ENCODE measurements at places on chromosomes 7 and 10. TPM values are rescaled to one million over a fixed set of nuclear protein-coding genes. Genes with fewer than 3 reads are reported as not detected.

Gene ELN
- total RNA-seq: 82.6 TPM

Gene TEX36
- total RNA-seq: not detected

Gene PGAM2
- 3.3 TPM for total RNA-seq

Gene AQP1
- 335 TPM for total RNA-seq

Gene CFAP43
- total RNA-seq: 0.52 TPM

Gene DNAH11
- total RNA-seq: 0.92 TPM

Gene HYCC1
- 170 TPM for total RNA-seq

Gene ST8SIA6
- total RNA-seq: not detected

Gene SEMA3C
- total RNA-seq: 311 TPM

Gene ZC3HAV1L
- total RNA-seq: 23.7 TPM

Gene ZNF438
- 3.1 TPM for total RNA-seq

Gene ASB10
- not detected for total RNA-seq

Gene CPA4
- 140 TPM for total RNA-seq

Gene SPDYE18
- 0.20 TPM for total RNA-seq

Gene LIPM
- 0.13 TPM for total RNA-seq

Gene HOXA10
- total RNA-seq: not detected

Gene UPK3B
- 0.46 TPM for total RNA-seq

Gene GJD4
- total RNA-seq: 0.10 TPM

Gene EBLN1
- not detected for total RNA-seq

Gene MMD2
- not detected for total RNA-seq

Gene PNLIPRP3
- total RNA-seq: not detected

Gene LFNG
- 19.7 TPM for total RNA-seq

Gene STOX1
- total RNA-seq: 0.13 TPM

Gene CNTNAP2
- under 0.01 TPM for total RNA-seq

Data from smooth muscle cell of the pulmonary artery (primary cell).